Smooth muscle cell of the brain vasculature (primary cell): ENCODE measurements at places on chromosomes 12 and 14.

- no peak for DNase-seq
Observed at GRCh38 chr12:98059659-98060343, 455.6 kb upstream of the TMPO start.

- DNase-seq, result no peak
Observed at GRCh38 chr12:67811437-67812361, 163.2 kb downstream of the DYRK2 start.

DNA sequence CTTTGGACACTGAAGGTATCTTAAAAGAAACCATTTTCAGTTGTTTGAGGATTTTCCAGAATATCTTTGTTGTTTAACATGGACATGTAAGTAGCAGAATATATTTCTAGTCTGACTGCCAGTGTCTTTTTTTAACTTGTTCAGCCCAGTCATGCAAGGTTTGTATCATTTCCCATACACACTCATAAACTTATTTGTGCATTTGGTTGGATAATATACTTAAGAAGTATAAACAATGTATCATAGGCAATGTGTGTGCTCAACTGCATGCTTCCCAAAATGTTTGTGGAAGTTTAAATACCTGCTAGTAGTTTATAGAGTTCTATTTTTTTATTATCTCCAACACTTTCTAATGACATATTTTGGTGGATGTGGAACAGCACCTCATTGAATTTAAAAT, 707.4 kb upstream of the FBXO33 start:
- no peak for DNase-seq

DNA sequence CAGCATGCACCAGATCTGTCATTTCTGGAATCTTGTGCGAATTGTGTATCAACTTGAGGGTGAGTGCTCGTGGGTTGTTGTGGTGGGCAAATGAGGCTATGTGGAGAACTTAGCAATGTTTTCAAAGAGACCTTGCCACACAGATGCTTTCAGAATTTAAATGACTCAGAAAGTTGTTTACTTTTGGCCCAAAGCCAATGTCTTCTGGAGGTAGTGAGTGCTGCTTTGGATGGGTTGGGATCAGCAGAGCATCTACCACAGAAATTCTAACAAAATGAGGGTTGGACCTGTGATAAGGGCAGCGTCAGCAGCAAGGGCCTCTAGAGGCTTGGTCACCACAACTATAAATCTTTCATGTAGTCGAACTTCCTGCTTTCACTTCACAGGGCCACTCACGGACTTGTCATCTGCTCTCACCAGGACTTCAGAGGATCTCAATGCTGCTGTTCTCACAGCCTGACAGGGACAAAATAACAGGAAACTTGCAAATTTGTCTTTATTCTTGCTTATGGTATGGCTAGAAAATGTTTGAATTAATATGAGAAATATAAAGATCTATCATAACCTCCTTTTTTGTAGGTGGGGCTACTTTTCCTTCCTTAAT, 111.4 kb downstream of the DACT1 start:
- peak; percentile 46 for DNase-seq

- no peak for DNase-seq
Observed at GRCh38 chr12:52074971-52075724, 4.4 kb upstream of the SMIM41 start.
